Hematopoietic multipotent progenitor cell treated with erythropoietin and hydrocortisone succinate and interleukin-3 and kit ligand, for 17 days (in vitro differentiated cells): ENCODE measurements at places on chromosomes 13 and 19.

DNA sequence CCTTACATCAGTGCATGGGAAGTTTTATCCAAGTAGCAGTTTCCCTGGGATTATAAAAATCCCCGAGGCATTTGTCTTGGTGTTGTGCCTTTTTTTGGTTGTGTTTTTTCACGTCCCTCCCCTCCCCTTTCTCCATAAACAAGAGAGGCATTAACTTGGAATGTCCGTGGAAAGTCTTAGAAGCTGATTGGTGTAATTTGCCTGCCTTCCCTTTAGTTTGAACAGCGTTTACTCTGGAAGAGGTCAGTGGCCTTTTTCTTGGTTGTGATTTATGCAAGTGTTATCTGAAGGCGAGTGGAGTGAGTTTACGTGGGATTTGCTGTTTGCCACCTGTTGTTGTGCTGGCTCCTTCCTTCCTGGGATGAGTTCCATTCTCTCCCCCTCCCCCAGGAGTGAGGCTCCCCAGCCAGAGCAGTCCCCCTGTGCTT, 7.2 kb downstream of the ACTN4 start:
- DNase-seq = no peak

GRCh38 chr19:38190061-38190460, 34.0 kb downstream of the DPF1 start:
- DNase-seq = no peak

DNA sequence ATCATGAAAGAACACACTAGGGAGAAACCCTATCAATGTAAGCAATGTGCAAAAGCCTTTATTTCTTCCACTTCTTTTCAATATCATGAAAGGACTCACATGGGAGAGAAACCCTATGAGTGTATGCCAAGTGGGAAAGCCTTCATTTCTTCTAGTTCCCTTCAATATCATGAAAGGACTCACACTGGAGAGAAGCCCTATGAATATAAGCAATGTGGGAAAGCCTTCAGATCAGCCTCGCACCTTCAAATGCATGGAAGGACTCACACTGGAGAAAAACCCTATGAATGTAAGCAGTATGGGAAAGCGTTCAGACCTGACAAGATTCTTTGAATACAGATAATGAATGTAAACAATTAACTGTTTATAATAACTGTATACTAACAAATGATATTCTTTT, 15.0 kb upstream of the ZNF439 start:
- DNase-seq = no peak

GRCh38 chr19:43934055-43934984, 762 bp downstream of the ZNF45 start:
- peak; percentile 7 for DNase-seq

GRCh38 chr13:98981369-98982080, 3.7 kb upstream of the DOCK9 start:
- no peak for DNase-seq

DNA sequence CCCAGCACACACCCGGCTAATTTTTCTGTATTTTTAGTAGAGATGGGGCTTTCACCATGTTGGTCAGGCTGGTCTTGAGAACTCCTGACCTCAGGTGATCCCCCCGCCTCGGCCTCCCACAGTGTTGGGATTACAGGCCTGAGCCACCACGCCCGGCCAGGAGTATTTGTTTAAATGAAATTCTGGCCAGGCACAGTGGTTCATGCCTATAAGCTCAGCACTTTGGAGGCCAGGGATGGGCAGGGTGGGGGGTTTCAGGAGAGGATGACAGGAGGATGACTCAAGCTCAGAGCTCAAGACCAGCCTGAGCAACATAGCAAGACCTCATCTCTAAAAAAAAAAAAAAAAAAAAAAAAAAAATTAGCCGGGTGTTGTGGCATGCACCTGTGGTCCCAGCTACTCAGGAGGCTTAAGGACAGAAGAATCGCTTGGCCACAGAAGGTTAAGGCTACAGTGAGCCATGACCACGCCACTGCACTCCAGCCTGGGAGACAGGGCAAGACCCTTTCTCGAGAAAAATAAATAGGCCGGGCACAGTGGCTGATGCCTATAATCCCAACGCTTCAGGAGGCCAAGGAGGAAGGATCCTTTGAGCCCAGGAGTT, 8.2 kb upstream of the DHDH start:
- DNase-seq = no peak

GRCh38 chr13:100209857-100210825, 121.2 kb downstream of the PCCA start:
- DNase-seq = no peak

- no peak for DNase-seq
These were observed 126.9 kb upstream of the SLC7A1 start for GRCh38 chr13:29722415-29722814.

GRCh38 chr13:49343255-49343654, 95.5 kb downstream of the CDADC1 start:
- no peak for DNase-seq

- no peak for DNase-seq
These were observed at the start of gene ADAMTS10 for GRCh38 chr19:8610041-8610935. TSS of gene ADAMTS10 (minus strand) at chr19:8610715. CDS start at chr19:8605710, 5,005 bp downstream.

- no peak for DNase-seq
These were observed 463.0 kb downstream of the IRS2 start for GRCh38 chr13:109323338-109323737.

GRCh38 chr19:46481223-46481848, 10.0 kb upstream of the PNMA8A start:
- DNase-seq = no peak

- no peak for DNase-seq
These were observed 324.9 kb upstream of the ZNF507 start for GRCh38 chr19:32020538-32020937.

GRCh38 chr19:2274931-2275535, 6.9 kb downstream of the PEAK3 start:
- peak; percentile 60 for DNase-seq

- DNase-seq = no peak
These were observed 759.7 kb downstream of the OLFM4 start for GRCh38 chr13:53788286-53788685.

DNA sequence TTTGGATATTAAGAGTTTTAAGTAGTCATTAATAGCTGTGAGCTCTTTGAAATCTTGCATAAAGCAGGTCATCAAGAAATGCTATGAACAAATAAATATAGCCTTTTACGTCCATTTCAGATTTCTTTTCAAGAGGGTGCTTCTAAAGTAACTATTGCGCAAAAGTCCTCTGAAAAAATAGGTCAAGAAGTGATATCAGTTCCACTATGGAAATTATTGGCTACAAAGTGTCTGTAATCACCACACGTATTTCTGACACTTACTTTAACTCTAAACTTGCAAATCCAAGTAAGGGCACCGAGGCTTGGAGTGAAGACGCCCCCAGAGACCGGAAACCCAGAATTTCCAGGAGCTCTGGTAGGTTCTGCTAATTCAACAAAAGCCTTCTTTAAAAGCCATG, 44.9 kb upstream of the STARD13 start:
- DNase-seq = no peak

GRCh38 chr13:43305416-43305815, 282.0 kb downstream of the DNAJC15 start:
- no peak for DNase-seq

GRCh38 chr19:8220481-8220880, 11.3 kb downstream of the CERS4 start:
- DNase-seq = no peak

- no peak for DNase-seq
These were observed 121.6 kb upstream of the SPATA13 start for GRCh38 chr13:24038841-24039330.

GRCh38 chr13:47408546-47409319, 511.9 kb upstream of the HTR2A start:
- no peak for DNase-seq

- DNase-seq = peak; percentile 32
These were observed 65.4 kb downstream of the GNG7 start for GRCh38 chr19:2636897-2637683.

DNA sequence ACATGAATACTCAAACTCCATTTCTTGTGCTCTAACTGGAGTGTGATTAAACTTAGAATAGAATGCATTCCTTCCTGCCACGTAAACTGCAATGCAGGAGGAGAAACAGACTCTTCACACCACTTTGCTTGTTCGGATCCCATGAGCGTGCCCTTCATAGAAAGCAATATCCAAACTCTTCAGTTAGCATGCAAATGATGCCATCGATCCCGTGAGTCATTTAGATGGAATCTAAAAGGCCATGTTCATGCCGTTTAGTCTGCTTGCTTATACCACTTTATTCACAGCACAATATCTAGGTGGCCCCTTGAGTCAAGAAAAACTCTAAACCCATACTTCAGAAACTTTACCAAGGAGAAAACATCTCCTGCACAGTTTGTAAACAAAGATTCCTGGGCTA, 225.8 kb downstream of the OXGR1 start:
- DNase-seq = no peak

GRCh38 chr13:109819874-109820273, 33.5 kb upstream of the IRS2 start:
- no peak for DNase-seq
